DMS153 (cell line): ENCODE measurements at places on chromosomes 2 and 18.
A peak's percentile ranks its signal among the peaks of the same experiment; 100 is the strongest.

GRCh38 chr18:21345840-21346239 is 103.8 kb downstream of the GREB1L start:
- DNase-seq = no peak

- no peak for DNase-seq
Observed at GRCh38 chr2:11597538-11598225, 63.8 kb downstream of the GREB1 start.

- peak; percentile 73 for DNase-seq
Observed at GRCh38 chr2:241540771-241541561, 17.6 kb upstream of the BOK start.

GRCh38 chr2:240353944-240354343 is 81.5 kb upstream of the GPC1 start:
- DNase-seq = no peak

- DNase-seq = peak; percentile 91
Observed at GRCh38 chr2:75592030-75592429, 31.3 kb upstream of the EVA1A start.

DNA sequence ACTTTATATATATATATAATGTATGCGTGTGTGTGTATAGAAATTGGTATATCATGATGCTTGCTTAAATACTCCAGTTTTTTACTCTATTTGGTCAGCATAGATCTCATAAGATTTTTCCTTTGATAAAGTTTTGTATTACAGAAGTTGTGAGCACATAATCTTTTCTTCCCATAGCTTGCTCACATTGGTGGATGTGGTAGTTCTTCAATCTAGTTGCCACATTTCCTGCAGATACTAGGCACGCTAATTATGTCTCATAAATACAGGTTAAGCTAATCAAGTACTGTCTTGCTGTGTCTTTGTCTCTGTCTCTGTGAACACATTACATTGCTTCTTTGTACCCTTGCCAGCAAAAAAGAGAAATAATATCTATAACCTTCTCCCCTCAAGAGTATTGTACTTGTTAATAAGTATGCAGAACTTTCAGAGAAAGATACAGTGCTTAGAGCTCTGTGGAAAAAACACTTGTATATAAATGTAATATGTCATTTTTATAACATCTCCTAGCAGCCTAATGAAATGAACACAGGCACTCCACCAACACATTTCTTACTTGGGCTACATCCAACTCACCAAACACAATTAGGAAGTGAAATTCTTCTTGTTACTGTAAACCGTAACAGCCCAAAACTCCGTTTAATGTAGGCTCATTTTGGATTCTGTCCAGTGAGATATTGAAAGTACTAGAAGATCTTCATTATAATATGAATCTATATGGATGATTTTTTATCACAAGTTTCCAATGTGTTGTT is 306.7 kb upstream of the SLC8A1 start:
- DNase-seq = no peak

GRCh38 chr2:75596784-75597183 is 36.0 kb upstream of the EVA1A start:
- DNase-seq = no peak
